ENCODE measurements at places on chromosomes 7 and 10.

- DNase-seq = no peak
Measured at GRCh38 chr10:30591249-30591670, 38.3 kb downstream of the LYZL2 start.

DNA sequence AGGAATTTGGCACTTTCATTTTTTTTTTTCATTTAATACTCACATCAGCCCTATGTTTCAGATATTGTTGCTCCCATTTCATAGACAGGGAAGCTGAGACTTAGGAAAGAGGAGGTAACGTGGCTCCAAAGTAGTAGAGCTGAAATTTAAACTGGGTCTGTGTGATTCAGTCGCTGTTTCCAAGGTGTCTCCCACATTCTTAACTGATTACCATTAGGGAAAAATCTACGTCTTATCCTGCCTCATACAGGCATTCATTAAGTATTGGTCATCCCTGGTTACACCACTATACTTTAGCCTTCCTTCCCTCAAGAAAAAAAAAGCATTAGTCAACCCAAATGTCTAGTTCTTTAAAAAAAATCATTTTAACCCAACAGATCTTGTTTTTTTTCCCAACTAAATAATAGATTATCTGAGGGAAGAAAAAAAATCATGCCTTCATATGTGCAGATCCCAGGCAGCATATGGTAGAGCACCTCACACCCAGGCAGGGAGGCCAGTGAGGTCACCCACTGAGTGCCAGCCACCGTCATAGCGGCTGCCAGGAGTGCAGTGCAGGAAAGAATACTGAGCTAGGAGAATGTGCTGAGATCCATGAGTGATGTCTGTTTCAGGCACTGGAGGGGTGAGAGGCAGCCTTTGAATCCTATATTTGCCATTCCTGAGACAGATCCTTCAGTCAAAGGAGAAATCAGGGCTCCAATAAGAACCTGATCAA lies 59.0 kb upstream of the SORCS3 start:
- DNase-seq = no peak

- DNase-seq = no peak
Measured at GRCh38 chr7:47568547-47568946, 13.4 kb downstream of the TNS3 start.

DNA sequence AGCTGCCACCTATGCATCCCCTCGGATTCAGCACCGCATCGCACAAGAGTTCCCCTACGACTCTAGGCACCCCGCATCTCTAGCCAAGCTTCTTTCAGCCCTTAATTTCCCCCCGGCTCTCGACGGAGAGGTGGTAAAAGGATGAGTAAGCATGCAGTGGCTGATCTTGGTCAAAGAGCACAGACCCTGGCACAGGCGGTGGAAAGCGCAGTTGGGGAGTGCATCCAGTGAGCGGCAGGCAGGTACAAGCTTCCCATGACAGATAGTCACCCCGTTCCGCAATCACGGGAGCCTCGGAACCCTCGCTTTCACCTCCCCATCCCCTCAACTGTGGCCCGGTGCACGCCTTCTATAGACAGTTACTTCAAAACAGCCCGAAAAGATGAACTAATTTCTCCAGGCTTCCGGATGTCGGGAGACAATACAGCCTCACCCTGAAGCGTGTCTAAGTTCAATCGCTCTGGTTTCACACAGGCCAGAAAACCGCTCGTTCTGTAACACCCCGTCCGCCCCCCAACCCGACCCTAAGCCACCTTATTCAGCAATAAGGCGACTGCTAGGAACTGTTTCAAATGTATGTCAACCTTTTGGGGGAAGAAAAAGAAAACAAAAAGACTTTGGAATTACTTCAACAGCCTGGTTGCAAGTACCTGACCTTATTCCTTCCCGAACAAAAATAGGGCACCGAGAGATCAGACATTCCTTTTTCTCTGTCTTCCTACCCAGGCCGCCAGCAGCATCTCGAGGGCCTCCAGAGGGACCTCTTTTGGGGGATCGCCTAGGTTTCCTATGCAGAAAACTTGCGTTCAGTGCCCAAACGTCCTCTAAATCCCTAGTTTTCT lies 1.4 kb downstream of the RHEB start:
- DNase-seq = no peak

DNA sequence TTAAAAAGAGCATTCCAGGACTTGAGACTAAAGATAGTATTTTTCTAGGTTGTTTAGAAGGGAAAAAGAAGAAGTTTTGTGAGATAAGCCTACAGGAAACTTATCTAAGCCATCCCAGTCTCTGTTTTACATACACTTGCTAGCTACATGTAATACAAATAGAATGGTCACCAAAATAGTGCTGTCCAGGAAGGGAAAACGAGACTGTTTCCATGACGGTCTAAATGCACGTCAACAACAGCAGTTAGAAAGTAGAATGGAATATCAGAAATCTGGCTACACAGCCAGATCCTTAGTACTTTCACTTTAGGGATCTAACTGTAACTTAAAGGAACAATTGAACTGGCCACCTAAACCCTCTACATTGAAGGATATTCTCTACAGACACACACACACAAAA lies 117.6 kb downstream of the TSPAN12 start:
- no peak for DNase-seq

- DNase-seq = no peak
Measured at GRCh38 chr10:26499426-26499825, 61.3 kb downstream of the APBB1IP start.

GRCh38 chr7:38506756-38507155 lies 124.4 kb downstream of the AMPH start:
- DNase-seq = no peak

DNA sequence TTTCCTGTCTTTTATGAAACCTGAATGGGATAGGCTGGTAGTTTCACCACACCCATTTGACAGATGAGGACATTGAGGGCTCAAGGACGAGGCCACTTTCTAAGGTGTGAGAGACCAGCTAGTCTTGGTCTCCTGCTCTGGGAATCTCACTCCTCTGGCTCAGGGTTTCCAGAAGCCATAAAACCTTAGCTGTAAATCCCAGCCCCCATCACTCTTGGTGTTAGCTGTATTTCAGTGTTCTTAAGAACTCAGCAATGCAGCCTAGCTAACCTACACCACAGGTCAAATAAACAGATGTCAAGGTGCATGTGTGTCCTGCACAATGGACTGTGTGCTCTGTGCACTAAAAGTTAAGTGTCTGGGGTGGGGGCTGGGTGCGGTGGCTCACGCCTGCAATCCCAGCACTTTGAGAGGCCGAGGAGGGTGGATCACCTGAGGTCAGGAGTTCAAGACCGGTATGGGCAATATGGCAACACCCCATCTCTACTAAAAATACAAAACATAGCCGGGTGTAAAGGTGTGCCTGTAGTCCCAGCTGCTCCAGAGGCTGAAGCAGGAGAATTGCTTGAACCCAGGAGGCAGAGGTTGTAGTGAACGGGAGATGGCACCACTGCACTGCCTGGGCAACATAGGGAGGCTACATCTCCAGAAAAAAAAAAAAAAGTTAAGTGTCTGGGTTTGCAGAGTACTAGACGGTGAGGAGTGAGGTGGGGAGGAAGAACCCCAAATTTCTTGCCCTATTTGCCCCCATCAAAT lies 567 bp upstream of the EPO start:
- DNase-seq = no peak

DNA sequence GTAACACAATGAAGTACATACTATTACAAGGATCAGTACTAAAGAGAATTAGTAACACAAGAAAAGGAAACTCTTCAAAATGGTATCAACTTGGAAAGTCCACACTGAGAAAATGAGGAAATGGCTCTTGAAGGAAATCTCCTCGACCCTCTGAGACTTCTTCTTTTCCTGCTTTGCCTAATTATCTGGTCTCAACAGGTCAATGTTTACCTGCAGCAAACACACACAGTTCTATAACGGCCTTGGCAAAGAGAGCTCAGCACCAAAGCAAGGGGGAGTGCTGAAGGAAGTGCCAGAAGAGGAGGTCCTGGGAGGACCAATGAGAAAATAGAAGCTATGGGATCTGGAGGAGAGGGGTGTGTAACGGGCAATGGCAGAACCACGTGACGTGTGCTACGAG lies 21.9 kb downstream of the CHCHD3 start:
- no peak for DNase-seq

GRCh38 chr10:1404323-1405260 lies 332.7 kb downstream of the ADARB2 start:
- no peak for DNase-seq

GRCh38 chr7:121473645-121474300 lies 77.7 kb upstream of the FAM3C start:
- DNase-seq = no peak

GRCh38 chr10:79026341-79026761 lies 42.4 kb upstream of the ZMIZ1 start:
- no peak for DNase-seq

GRCh38 chr10:84375881-84376280 lies 47.5 kb downstream of the CCSER2 start:
- DNase-seq = no peak

- no peak for DNase-seq
Measured at GRCh38 chr10:70362328-70362727, 20.1 kb downstream of the LRRC20 start.

DNA sequence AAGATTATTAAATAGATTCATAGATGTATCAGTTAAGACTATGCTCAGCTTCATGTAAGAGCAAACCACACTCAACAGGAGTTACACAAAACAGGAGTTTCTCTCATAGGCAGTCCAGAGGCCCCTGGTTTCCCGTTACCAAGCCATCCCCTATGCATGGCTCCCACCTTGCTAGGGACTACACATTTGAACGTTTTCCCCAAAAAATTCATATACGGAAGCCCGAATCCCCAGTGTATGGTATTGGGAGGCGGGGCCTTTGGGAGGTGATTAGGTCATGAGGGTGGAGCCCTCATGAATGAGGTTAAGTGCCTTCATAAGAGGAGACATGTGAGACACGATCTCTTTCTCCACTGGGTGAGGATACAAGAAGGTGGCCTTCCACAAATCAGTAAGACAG lies 29.1 kb downstream of the RSU1 start:
- DNase-seq = no peak

DNA sequence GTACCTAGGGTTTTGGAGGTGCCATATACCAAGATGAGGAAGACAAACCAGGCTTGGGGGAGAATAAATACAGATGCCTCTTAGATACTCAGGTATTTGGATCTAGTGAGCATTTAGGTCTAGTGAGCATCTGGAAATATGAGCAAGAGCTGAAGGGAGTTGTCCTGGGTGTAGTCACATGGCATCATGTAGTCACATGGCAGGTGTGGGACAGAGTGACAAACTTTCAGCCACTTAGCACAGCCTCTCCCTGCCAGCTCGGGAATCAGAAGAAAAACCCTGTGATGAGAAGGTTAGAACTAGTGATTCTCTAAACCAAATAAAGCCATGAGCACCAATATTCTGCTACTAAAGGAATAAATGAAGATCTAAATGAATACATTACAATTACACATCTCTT lies 24.3 kb downstream of the RGR start:
- no peak for DNase-seq

- DNase-seq = no peak
Measured at GRCh38 chr10:29880856-29881255, 178.5 kb downstream of the JCAD start.

GRCh38 chr7:19268737-19269136 lies 123.5 kb upstream of the FERD3L start:
- no peak for DNase-seq

- DNase-seq = no peak
Measured at GRCh38 chr10:33524041-33524440, 189.6 kb upstream of the NRP1 start.

- no peak for DNase-seq
Measured at GRCh38 chr7:47725031-47725780, 143.3 kb upstream of the TNS3 start.

- no peak for DNase-seq
Measured at GRCh38 chr7:55170335-55171069, 151.7 kb downstream of the EGFR start.

- DNase-seq = no peak
Measured at GRCh38 chr10:14184841-14185315, 145.8 kb downstream of the FRMD4A start.

GRCh38 chr10:117596706-117597105 lies 54.2 kb downstream of the EMX2 start:
- DNase-seq = no peak

DNA sequence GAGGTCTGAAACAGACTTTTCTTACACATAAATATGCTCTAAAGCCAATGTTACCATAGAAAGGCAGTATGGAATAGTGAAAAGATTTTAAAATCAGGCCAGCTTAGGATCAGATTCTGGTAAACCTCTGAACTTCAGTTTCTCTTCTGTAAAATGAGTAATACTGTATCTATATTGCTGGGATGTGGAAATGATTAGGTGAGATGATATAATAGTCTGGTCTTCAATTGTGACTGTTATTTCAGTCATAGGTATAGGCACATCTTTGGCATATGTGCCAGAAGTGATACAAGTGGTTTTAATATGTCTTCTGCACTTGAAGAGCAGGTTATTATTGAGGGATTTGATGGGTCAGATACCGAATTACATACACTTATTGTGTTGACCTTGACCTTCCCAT lies 7.2 kb downstream of the ZNF277 start:
- DNase-seq = no peak

DNA sequence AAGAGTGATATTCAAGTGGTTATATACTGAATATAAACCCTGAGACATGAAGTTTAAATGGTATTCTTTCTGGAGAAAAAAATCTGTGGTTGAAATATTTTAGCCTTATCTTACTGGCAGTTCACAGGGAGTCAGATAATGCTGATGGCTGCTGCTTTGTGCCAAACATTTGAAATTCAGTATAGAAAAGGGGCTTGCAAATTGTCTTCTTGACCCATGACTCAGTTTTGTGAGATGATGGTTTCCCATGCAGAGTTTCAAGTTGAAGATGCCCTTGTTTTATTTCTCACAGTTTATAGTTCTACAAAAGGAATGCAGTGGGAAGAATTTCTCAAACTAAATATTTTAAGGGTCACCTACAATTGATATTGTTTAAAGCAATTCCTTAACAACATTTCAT lies 251.1 kb upstream of the MEOX2 start:
- no peak for DNase-seq

GRCh38 chr7:135942614-135943013 lies 34.5 kb downstream of the MTPN start:
- DNase-seq = no peak

DNA sequence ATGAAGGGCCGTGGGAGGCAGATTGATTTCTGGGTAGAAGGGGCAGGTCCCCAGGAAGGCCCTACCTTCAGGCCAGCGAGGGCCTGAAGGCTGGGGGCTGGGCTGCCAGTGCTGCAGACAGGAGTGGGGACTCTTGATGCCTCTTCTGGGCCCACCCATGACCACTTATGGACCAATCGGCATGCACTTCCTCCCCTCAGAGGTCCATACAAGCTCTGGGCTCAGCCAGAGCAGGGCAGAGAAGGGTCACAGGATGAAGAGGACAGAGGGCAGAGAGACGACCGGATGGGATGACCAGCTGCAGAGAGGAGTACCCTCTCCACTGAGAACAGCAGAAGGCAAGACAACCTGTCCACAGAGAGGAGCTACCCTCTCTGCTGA lies 120.1 kb downstream of the DYNC2I1 start:
- no peak for DNase-seq

GRCh38 chr10:96902731-96903358 lies 70.7 kb downstream of the LCOR start:
- DNase-seq = no peak

- no peak for DNase-seq
Measured at GRCh38 chr10:17109475-17110207, 20.0 kb downstream of the CUBN start.
